ENCODE measurements at places on chromosomes 4 and X.

- no peak for DNase-seq
These were observed 755.9 kb downstream of the PCDH19 start for GRCh38 chrX:99654188-99654587.

DNA sequence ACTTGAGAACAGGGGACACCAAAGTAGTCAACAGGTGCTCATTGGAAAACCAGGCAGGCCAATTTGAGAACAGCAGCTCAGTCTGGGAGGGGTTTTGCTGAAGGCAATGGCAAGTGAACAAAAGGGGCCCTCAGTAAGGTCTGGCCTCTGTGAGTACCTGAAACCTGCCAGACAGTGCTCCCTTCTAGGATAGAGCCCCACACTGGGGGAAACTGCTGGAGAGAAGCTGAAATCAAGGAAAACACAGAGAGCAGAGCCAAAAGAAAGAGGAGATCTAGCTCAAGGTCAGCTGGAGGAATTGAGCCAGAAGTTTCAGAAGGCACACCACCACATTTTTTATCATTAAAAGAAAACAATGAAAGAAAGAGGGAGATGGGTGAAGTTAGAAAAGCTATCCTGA, 28.2 kb downstream of the PNMA6E start:
- DNase-seq = no peak

- DNase-seq = no peak
These were observed 17.0 kb upstream of the MAPK10 start for GRCh38 chr4:86376850-86377249.

- no peak for DNase-seq
These were observed 15.1 kb upstream of the PRSS12 start for GRCh38 chr4:118367872-118368271.

DNA sequence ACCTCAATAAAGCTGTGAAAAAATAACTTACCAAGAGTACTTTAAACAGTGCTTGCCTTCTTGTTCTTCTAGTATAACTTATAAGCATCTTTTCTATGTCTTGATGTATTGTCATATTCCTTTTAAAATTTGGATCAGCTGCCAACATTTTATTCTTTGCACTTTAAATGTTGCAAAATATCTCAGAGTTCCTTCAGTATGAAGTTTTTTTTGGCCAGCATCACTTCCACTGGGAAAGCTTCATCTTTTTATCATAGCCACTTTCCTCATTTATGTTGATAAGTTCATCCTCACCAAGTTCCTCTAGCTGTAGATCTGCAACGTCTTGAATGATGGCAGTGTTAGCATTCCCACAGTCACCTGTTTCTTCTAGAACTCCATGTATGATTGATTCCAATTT, 24.2 kb downstream of the CXorf58 start:
- DNase-seq = no peak

- DNase-seq = peak; percentile 50
These were observed 22.4 kb upstream of the CLTRN start for GRCh38 chrX:15686818-15687685.

- DNase-seq = no peak
These were observed 382.0 kb downstream of the MAGEB5 start for GRCh38 chrX:26597981-26598380.

DNA sequence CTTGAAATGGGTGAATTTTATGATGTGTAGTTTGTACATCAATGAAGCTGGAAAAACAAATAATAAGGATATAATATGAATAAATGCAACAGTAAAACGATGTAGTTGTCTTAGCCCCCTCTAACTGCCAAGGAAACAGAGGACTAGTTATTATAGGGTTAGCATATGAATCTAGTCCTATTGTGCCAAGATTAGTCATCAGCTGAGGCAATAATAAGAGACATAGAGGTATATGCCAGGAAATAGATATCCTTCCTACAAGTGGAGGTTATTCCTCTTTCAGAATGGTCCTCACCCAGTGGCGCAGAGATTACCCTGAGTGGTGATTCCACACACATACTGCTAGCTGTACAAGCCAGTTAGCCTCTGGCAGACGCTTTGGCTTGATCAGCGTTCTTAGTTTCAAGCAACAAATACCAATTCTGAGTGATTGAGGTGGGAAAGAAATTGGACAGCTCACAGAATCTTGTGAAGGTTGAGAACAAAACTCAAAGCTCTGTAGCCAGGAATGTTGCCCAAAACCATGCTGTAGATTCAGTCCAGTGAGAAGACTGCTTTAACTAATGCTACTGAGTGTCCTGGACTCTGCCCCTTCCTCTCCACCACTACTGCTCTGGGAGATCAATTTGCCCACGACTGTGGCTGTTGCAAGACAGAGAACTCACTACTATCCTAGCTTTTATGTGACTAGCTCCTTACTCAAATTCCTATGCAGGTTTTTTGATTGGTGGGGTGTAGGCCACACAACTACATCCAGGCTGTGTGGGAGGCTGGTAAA, 27.0 kb upstream of the ZNF280C start:
- DNase-seq = no peak

DNA sequence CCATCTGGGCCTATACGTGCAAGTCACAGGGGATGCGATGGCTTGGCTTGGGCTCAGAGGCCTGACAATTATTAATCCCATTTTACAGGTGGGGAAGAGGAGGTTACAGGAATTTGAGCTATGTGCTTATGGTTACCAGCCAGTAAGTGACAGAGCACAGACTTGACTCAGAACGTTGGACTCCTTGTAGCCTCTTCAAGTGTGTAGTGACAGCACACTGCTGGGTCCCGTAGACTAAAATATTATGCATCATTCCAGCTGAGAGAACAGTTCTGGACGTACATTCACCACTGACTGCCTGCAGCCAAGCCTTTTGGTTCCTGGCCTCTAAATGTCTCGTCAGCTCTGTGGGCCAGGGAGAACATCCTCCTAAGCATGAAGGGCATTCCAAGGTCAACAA, 314.5 kb downstream of the GPAT3 start:
- DNase-seq = no peak

GRCh38 chr4:26130173-26130572, 190.6 kb upstream of the RBPJ start:
- no peak for DNase-seq

DNA sequence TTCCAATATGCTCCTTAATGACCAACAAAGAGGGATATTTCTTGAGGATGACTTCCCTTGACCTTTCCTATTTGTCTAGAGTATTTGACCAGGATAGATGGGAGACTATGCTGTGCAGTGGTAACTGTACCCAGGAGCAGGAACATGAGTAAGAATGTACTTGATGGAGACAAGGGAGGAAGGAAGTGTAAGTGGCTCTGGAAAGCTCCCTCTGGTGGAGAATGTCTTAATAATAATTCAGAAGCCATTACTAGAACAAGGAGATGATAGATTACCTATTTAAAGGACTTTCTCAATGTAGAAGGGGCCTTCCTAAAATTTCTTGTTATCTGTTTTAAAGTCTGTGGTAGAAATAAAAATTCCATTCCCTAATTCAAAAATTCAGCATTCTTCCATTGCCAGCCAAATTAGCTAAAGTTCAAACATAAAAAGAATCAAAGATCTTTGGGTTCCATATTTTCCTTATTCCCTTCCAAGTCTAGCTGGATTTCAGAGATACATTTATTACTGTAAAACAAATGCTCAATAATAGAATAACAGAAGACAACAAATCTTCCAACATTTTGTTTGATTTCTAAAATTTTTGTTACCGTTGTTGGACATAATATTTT, 83.8 kb downstream of the GRID2 start:
- no peak for DNase-seq

GRCh38 chrX:32520789-32521188, 690.6 kb downstream of the DMD start:
- DNase-seq = no peak

GRCh38 chrX:38881727-38882126, 80.5 kb downstream of the MID1IP1 start:
- DNase-seq = no peak

GRCh38 chr4:48290146-48290772, 20.6 kb upstream of the TEC start:
- no peak for DNase-seq

- DNase-seq = no peak
These were observed 34.6 kb downstream of the FAM114A1 start for GRCh38 chr4:38902221-38902620.

GRCh38 chr4:108058685-108059440, 69.2 kb downstream of the HADH start:
- DNase-seq = no peak

- DNase-seq = no peak
These were observed 443.6 kb upstream of the TENM3 start for GRCh38 chr4:181799561-181800069.

DNA sequence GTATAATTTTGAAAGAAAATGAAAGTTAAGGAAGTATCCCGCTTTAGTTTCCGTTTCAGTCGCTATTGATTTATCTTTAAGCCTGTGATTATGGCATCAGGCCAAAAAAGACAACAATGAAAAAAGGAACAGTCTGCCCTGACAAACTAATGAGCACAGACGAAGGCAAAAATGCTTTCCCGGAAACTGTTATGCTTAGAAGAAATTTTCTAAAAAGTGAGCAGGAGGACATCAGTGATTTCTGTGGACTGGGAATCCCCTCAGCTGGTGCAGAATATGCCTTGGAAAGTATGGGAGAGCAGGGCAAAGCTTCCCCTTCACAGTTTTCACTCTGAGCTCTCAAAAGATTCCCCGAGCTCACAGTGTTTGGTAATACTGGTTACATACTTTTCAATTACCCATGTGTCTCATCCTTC, 5.1 kb upstream of the CXCL10 start:
- no peak for DNase-seq

- DNase-seq = no peak
These were observed 522.9 kb upstream of the NR3C2 start for GRCh38 chr4:148965080-148965479.
